ENCODE measurements at places on chromosomes 4 and X.

DNA sequence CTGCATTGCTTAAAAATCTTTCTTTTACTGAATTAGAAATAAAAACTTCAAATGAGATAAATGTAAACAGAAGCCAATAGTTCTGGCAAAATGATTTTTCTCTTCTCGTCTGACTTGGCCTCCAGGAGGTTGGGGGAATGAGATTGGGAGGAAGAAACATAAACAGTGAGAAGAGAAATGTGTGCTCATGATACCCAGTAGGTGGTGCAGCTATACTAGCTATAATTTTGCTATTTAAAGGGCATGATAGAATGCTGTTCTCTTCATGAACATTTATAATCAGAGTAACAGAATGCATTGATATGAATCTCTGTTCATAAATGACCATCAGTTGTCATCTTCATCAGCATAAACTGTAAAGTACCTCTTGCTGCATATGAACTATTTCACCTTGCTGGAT is 85.5 kb downstream of the TACR3 start:
- no peak for DNase-seq

- no peak for DNase-seq
Measured at GRCh38 chr4:21385706-21386105, 562.9 kb downstream of the KCNIP4 start.

DNA sequence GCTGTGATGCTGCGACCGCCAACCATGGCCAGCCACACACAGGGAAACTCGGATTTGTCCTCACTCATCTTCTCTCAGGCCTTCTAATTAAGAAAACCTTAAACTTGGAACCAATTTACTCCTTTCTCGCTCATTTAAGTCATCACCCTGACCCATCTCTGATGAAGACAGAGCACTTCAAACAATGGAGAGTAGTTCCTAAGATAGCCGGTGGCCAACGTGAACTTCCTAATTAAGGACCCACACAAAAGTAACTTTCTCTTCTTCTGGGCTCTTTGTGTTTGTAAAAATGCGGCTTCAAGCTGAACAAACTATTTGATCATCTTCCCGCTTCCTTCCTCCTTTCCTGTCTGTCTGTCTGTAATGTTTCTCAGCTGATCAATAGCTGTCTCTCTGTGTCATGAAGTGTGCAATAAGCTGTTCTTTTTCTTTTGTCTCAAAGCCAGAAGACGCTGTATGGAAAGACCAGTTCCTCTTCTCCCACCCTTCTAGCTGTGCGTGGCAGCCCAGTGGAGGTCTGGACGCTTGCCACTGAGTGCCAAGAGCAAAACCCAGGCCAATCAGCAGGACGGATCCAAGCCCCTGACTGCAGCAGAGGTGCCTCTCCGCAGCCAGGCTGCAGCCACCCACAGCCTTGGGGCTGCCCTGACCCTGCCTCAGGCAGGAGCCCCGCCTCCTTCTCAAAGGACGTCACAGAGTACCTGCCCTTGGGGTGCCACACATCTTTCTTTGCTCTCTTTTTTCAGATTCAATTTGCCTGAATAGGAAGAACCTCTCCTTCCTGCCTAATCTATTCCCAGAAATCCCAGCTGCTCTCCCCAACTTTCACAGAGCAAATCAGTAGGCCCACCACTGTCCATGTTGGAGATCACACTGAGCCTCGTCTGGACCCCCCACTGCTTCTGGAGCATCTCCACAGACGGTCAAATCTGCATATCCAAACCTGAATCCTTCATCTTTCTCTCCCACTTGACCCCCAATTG is 59.3 kb downstream of the MAML3 start:
- peak; percentile 24 for DNase-seq

- DNase-seq = no peak
Measured at GRCh38 chr4:10384974-10385373, 72.3 kb downstream of the ZNF518B start.

GRCh38 chrX:9677098-9677739 is 88.4 kb downstream of the GPR143 start:
- DNase-seq = no peak

DNA sequence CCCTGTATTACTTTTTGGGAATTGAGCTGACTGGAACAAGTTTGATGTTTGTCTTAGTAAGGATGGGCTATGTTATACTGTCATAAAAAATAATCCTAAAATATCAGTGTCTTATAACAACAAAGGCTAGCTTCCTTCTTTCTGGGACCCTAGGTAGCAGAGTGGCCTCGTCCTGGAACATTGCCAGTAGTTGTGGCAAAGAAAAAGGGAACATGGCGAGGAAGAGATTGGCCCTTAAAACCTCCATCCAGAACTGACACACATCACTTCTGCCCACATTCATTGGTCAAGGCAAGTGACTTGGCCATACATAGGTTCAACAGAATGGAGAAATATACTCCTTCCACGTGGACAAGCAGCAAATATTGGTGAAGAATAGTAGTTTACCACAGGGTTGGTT is 287.9 kb downstream of the PPP1R2C start:
- no peak for DNase-seq

DNA sequence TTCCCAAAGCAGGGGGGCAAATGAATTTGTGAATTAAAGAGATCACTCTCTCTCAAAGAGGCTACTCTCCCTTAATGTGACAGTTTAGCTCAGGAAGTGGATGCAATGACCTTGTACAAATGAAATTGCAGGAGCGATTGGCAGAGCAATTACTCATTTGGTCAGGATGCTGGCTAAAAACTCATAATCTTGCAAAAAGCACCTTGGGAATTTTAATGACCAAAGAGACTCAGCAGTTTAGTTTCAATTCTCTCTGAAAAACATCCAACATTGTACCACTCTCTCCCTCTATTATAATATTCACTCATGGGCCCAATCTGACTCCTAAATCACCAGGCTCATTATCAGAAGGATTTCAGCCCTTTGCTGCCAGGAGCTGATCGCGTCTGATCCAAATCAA is 26.1 kb downstream of the PDGFC start:
- DNase-seq = no peak

DNA sequence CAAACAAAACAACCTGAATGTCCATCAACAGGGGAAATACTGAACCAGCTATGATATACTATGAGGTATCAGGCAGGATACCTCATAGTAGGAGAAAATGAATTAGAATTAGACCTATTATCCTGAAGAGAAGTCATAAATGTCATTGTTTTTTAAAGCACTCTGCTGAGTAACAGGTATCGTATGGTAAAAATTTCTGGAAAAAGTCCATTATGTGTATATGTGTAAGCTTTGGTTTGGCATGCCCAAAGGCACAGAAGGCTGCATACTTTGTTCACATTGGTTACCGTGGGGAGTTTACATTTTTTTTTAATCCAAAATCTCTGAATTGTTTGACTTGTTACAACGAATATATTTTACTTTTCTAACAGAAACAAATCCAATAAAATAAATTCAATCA is 70.5 kb downstream of the RPS3A start:
- no peak for DNase-seq

DNA sequence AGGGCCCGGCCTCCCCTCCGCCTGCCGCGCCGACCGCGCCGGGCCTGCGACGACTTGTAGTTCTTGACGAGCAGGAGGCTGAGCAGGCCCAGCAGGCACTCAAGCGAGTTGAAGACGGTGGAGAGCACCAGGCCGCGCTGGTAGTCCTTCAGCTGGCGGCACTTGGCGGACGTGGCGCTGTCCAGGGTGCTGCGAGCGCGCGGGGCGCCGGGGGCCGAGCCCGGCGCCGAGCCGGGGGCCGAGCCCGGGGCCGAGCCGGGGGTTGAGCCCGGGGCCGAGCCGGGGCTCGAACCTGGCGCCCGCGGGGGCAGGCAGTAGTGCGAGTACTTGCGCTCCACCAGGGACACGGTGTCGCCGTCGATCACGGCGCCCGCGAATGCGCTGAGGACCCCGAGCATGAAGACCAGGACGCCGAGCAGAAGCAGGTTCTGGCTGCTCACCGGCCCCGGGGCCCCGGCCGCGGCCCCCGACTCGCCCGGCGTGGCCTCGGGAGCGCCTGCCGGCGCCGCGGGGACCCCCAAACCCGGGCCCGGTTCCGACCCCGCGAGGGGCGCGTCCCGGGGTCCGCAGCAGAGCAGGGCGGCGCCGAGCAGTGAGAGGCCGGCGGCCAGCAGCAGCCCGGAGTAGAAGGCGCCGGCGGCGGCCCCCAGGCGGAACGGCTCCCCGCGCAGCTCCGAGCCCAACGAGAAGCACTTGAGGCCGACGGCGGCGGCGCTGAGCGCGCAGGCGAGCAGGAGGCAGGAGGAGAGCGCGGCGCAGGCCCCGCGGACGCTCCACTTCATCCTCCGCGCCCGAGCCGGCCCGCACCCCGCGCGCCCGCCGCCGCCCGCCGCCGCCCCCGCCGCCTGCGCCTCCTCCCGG is 584 bp downstream of the TMEM271 start:
- no peak for DNase-seq

- no peak for DNase-seq
Measured at GRCh38 chr4:11904117-11904535, 475.4 kb upstream of the HS3ST1 start.

Data from T-helper 17 cell (primary cell).